ENCODE measurements at places on chromosomes 16 and 17.
A peak's percentile ranks its signal among the peaks of the same experiment; 100 is the strongest.

DNA sequence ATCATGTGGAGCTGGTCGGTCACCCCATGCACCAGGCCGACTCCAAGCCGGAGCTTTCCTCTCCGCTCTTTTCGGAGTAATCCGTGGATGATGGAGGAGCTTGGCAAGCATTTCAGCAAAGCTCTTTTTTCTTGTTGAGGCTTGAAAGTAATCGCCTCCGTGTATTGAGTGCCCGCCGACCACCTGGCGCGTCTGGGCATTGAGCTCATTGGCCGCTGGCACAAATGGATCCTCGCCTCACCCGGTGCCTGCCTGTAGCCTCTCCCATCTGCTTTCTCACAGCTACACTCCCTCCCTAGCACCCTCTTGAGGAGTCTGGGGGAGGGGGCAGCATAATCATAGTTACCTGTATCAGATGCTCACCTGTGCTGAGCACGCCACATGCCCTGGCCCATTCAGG is 148.9 kb downstream of the CMIP start:
- DNase-seq = no peak

- DNase-seq = no peak
These were observed 129.1 kb downstream of the GAS7 start for GRCh38 chr17:10069301-10069700.

DNA sequence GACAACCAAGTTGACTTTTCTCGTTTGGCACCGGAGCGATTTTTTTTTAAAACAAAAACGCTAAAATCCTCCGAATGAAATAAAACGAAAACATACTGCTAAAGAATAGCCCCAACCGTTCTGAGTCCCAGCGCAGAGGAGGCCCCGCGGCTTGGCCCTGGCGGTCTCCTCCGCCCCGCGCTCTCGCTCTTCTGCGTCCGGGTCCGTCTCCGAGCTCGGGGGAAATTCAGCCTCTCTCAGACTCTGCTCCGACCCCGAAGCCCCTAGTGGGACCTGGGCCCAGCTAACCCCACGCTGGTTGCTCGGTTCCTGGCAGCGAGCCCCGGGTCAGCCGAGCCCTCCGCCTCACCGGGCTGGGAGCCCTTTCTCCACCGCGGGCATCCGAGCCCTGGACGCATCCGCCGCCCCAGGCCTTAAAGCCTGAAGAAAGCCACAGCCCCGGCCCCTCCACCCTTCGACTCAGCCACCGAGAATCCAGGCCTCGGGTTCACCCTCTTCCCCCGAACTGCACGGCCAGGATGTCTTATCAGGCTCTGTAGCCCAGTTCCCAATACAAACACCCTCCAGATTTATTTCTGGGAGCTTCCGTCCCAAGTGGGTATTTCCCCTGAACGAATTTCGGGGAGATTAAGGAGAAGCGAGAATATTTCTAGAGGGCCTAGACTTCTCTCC is 1.2 kb downstream of the TBX2 start:
- DNase-seq = peak; percentile 71

- DNase-seq = no peak
These were observed 390 bp downstream of the ZNRF1 start for GRCh38 chr16:74999219-74999608.

DNA sequence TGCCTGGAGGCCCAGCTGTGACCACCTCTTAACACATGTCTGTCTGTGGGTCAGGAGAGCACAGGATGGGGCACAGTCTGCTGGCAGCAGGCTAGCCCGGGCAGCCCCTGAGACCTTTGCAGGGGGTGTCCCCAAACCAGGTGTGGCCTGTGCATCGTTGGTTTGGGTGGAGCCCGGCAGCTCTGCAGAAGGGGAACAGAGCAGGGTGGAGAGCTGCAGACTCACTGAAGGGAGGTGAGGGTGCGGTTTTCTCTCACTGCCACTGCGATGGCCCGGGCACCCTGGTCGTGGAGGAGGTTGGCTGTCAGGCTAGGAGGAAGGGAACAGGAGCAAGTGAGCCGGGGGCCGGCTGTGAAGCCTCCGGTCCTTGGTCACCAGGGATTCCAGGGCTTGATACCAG is 28.8 kb downstream of the NLRC3 start:
- DNase-seq = no peak

DNA sequence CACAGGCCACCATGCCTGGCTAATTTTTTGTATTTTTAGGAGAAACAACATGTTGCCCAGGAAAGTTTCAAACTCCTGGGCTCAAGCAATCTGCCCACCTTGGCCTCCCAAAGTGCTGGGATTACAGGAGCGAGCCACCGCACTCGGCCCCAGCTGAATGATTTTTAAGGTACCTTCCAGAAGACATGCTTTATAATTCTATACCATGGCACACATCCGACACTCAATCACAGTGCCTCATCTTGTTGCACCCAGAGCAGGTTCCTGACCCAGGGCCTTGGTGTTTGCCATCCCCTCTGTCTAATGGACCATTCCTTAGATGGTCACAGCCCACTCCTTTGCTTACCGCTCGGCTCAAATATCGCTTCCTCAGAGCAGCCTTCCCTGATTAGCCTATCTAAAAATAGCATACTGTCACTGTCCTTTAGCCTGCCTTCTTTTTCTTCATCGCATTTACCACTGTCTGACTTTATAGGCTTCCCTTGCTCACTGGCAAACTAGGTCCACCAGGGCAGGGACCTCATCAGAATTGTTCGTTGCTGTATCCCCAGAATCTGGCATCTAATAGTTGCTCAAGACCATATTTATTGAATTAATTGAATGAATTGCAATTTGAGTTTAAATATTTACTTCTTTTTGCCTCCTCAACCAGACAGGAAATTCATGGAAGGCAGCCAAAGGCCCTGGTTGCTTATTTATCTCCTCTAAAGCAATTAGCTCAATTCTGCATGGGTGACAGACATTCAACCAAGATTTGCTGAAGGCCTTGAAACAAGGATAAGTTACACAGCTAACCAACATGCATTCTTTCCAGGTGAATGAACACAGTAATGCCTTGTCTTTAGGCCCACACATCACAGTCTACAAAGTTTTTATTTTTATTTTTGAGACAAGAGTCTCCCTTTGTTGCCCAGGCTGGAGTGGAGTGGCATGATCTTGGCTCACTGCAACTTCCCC is 6.3 kb upstream of the TENT4B start:
- DNase-seq = no peak

Measured in retina (tissue), 1 donor.